ENCODE measurements at places on chromosomes 12 and 14.

- no peak for DNase-seq
Observed at GRCh38 chr12:112480931-112481330, 62.2 kb downstream of the PTPN11 start.

GRCh38 chr12:127588249-127588648 lies 678.7 kb upstream of the TMEM132C start:
- DNase-seq: no peak

DNA sequence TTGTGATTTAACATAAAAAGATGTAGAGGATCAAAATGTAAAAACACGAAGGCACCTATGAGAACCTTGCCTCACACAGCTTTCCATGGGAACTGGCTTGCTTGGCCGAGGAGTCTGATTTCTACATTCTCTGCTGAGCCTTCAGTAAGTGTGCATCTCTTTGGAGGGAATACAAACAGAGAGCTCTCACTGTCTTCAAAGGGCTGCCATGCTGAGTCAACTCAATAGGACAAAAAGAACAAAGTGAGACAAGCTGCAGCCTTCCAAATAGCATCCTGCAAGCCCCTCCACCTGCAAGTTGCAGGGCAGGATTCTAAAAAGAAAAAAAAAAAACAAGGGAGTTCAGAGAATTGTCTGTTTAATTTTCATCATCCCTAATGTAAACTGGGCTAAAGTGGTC lies 411.9 kb downstream of the NELL2 start:
- no peak for DNase-seq

GRCh38 chr12:116687888-116688287 lies 50.0 kb downstream of the SPRING1 start:
- DNase-seq: peak; percentile 58

DNA sequence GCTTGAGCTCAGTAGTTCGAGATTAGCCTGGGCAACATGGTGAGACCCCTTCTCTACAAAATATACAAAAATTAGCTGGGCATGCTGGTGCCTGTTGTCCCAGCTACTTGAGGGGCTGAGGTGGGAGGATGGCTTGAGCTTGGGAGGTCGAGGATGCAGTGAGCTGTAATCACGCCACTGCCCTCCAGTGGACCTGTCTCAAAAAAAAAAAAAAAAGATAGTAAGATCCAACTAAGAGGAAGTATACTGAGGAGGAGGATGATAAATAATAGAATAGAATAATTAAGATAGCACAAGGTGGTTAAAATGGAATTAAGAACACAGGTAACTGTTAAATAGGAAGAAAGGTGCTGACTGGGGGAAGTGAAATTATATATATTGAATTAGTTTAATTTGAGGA lies 37.0 kb upstream of the BAZ1A start:
- DNase-seq: no peak
